ENCODE measurements at places on chromosomes 16 and 17. TPM values are rescaled to one million over a fixed set of nuclear protein-coding genes. Genes with fewer than 3 reads are reported as not detected.

The RGS9 gene
- 1.7 TPM for total RNA-seq

The PARD6A gene
- total RNA-seq: 2.2 TPM

The CDH8 gene
- 9.4 TPM for total RNA-seq

The TRAF7 gene
- total RNA-seq: 27.4 TPM

The MYH8 gene
- total RNA-seq: 4,616 TPM

The KRTAP4-1 gene
- total RNA-seq: not detected

The WNK4 gene
- not detected for total RNA-seq

The POLR2C gene
- total RNA-seq: 58.2 TPM

The LPCAT2 gene
- total RNA-seq: 27.0 TPM

The RUNDC3A gene
- total RNA-seq: 5.9 TPM

The SLC25A11 gene
- total RNA-seq: 94.6 TPM

The PPL gene
- total RNA-seq: 105 TPM

The SLC52A1 gene
- total RNA-seq: not detected

The B3GNT9 gene
- total RNA-seq: 25.2 TPM
